BJ (cell line): ENCODE measurements at places on chromosomes 6 and 20. TPM values are rescaled to one million over a fixed set of nuclear protein-coding genes. Genes with fewer than 3 reads are reported as not detected.

DNA sequence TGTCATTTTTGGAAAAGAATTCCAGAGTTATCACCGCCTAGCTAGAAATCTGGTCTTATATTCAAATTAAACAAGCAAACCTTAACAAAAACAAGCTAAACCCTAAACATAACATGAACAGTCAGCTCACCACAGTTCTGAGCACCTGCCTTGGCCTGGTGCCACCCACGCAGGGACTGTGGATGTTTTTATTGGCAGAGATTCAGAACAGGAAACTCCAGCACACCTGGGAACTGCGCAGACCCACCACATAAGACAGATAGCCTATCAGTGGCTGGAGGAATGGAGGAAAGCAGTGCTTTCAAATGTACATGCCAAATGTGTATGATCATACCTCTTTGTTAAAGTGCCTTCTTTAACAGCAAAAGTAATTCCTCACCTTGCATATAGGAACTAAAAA, 8.9 kb downstream of the SLC16A10 start:
- no peak for DNase-seq

GRCh38 chr20:15673206-15673605, 900.0 kb downstream of the KIF16B start:
- DNase-seq, result peak; percentile 91

PLAGL2 gene
- polyA plus RNA-seq, result 3.1 and 3.5 TPM in 2 replicates

DNA sequence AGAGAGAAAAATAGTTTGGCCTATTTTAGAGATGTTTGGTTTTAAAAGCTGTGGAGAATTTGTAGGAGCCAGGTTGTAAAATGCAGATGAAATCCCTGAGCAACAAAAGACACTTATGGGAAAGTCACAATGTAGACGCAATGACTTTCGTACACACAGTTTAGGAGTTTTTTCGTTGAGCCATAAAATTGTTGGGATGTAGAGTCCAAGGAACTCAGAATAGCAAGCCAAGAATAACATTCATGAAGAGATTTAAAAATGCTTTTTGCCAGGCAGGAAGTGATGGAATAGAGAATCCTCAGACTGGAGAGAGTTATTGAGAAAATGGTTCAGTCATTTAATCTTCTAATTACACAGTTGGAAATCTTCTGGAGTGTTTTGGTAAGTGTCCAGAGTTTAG, 11.5 kb upstream of the PROKR2 start:
- DNase-seq, result no peak

- DNase-seq, result no peak
Measured at GRCh38 chr6:169534039-169534421, 167.8 kb downstream of the WDR27 start.

TRIM10 gene
- not detected in 2 replicates for polyA plus RNA-seq

GRCh38 chr6:156583083-156583482, 194.1 kb upstream of the ARID1B start:
- DNase-seq, result no peak

TMEM170B gene
- 0.23 and 0.50 TPM in 2 replicates for polyA plus RNA-seq

DNA sequence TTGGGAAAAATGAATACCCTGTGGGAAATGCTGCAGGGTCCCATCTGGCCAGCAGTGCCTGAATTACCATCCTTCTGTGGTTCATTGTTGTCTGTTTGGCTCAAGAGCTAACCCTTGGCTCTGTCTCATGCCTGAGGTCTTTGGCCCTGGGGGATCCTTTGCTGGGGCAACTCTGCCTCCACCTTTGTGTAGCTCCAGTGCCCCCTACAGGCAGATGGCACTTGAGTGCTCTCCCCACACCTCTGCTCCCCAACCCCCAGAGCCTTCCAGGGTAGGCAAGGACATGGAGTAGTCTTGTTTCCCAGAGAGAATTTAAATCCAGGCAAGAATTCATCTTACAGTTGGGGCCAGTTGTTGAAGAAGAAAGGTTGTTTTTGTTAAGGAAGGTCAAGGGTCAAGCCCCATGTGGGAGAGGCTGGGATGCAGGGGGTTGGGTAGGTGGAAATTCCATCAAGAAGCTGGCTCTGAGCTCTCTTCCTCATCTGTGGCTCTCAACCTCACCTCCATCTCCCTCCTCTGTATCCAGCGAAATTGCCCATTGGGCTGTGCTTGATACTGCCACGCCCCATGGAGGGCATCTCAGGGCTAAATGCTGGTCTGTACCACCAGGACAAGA, 44.2 kb downstream of the ZNF831 start:
- DNase-seq, result no peak

- no peak for DNase-seq
Measured at GRCh38 chr6:122833021-122833491, 44.0 kb downstream of the SMPDL3A start.

DNA sequence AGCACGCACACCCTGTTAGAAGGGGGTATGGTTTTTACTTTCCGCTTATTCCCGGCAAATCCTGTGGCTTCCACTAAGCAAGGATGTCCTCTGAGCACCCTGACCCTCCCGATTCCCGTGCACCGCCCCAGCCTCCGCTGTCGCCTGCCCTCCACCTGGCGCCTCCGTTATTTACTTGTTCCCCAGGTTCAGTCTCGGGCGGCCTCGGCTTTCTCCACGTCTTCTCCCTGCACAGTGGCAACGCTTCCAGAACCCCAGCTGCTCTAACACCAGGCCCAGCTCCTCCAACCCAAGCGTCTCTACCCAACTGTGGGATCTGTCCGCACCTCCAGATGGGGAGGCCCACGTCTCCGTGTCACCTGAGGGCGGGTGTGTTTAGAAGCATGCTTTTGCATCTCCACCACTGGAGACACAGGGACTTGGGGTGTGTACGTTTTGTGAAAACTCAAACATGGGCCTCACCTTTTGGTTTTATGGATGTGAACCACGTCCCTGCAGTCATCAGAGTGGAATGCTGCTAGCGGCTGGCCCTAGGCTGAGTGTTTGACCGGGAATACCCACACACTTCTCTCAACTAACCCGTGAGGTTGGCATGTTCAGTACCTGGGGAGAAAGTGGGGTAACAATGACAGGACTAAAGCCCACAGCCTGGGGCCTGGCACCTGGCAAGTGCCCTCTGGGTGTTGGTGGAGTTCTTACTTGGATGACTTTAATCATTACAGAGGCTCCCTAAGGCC, 79.9 kb downstream of the THBS2 start:
- DNase-seq, result no peak

DNA sequence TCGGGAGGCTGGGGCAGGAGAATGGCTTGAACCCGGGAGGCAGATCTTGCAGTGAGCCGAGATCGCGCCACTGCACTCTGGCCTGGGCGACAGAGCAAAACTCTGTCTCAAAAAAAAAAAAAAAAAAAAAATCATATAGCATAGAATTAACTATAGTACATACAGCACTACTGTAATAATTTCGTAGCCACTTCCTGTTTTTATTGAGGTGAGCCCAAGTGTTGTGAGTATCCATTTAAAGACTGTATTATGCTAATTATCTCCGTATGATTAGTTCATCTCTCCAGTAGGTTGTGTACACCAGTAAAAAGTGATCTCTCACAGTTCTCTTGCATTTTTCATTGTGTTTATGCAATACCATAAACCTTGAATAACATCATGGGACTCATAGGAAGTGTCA, 70.6 kb downstream of the IYD start:
- DNase-seq, result no peak

DNA sequence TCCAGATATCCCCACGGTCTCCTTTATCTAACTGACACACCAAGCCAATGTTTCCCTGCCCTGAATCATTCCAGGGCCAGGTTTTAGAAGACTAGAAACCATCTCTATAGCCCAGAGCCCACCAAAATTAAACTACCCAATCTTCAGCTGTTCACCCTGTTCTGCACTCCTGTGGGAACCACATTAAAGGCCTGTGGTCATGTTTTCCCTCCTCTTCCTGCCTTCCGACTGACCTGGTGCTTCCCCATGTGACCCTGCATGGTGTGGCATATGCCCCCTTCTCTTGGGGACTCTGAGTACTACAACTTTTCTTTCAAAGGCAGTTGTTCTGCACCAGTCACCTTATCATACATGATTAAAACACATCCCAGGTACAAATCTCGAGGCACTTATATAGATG, 155.0 kb downstream of the TMEM200A start:
- DNase-seq, result no peak

- no peak for DNase-seq
Measured at GRCh38 chr6:95572098-95572497, 5.2 kb upstream of the MANEA start.

HLA-DQA1 gene
- not detected in 2 replicates for polyA plus RNA-seq

GRCh38 chr6:12967686-12968085, 251.1 kb downstream of the PHACTR1 start:
- DNase-seq, result peak; percentile 66

- no peak for DNase-seq
Measured at GRCh38 chr6:96089173-96089572, 73.4 kb downstream of the FUT9 start.

DNA sequence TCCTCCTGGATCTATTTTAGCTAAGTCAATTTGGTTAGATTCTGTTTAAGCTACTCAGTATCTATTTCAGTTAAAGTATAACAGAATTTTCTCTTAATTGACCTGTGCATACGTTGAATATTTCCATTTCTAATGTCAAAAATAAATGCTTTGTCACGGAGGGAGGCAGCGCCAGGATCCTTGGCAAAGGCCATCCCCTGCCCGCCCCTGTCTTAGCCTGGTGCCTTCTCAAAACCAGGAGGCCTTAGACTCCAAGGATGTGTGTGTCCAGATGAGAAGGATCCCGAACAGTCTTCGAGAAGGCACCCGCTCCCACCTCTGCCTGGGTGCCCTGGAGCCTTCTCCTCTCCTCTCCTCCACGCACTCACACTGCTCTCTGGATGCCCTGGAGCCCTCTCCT, 22.4 kb downstream of the TCFL5 start:
- DNase-seq, result no peak

DNA sequence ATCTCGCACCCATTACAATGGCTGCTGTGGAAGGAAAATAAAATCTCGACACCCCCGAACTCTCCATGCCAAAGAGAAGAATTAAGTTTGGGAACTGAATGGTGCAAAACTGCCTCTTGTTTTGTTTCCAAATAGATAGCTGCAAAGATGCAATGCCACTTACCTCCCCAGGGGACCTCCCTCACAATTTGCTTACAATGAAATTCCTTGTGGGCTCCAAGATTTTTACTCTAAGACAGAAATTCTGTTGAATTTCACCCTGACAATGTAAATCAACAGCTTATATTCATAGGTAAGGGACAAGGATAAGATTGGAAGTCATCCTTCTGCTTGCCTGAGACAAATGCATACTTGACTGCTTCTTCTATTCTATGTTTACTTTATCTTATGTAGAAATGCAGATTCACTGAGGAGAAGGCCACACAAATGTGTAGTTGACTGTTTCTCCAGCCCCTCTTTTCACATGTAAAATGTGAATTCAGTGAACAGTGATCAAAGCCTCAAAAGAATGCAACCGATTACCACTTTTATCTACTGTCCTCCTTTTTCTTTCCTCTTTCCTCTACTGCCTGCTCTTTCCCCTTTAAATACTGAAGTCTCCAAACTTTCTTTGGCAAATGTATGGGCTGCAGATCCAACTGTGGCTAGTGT, 36.6 kb downstream of the ADGRF4 start:
- no peak for DNase-seq

DNA sequence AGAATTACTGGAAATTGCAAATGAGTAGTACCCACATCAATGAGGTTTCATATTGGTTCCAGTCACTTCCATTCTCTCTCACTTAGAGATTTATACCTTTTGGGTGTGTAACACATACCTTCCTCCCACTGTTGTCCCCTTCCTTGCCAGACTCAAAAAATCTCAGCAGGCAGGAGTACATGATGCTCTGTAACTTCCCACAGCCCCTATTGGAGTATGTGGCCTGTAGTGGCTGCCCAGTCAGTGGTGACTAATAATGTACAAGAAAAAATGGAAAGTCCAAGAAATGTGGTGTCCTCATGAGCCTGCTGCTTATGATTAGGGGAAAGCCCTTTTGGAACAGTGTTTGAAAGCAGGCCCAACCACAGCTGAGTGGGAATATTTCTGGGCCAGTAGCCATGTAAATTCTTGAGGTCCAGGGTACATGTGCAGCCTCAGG, 312.0 kb downstream of the ZFAND3 start:
- DNase-seq, result peak; percentile 94

DNA sequence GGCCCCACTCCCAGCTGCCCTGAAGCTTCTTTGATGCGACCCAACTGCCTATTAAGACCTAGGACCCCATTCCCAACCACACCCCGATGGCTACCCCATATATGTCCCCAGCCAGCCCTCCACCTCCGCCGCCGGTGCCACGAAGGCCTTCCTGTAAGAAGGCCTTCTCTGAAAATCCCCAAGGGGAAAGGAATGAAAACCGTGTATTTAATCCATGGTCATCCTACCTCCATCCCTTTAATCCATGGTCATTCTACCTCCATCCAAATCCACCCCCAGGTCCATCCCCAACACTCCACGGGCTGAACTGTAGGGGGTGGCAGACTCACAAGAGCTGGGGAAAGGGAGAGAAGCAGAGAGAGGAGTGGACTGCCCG, 545 bp upstream of the VSX1 start:
- no peak for DNase-seq

DNA sequence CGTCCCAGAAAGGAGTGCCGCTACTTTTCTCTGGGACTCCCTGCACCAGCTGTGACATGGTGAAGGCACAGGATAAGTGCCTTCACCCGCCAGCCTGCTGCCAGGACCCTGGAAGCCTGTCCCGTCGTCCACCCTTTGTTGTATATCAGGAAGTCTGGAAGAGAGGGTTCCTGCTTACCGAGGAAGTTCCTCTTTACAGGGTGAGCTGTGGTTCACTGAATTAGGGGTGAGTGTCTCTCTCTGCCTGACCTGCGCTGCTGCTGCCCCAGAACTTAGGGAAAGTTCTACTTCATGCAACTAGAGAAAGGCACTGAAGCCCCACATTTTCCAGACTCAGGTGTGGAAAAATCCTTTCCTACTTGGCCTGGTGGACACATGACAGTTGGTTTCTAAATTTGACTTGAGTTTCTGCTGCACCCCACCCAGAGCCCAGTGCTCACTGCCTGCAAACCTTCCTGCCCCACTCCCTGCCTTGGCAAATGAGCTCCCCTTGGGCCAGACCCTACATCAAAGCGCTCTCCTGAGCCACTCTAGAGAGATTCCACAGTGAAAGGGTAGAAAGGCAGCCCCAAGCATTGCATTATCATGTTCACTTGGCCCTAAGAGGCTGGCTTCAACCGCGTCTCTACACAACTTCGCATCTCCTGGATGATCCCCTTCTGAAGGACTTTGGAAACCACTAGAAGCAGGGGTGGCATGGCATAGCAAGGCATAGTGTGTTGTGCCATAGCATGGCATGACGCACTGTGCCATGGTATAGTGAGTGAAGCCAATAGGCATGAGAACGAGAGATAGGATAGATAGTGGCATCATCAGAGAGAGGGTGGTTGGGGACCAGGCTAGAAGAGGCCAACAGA, 215.8 kb upstream of the CDYL start:
- DNase-seq, result no peak

GRCh38 chr20:51739722-51740249, 28.4 kb downstream of the ATP9A start:
- DNase-seq, result no peak

DNA sequence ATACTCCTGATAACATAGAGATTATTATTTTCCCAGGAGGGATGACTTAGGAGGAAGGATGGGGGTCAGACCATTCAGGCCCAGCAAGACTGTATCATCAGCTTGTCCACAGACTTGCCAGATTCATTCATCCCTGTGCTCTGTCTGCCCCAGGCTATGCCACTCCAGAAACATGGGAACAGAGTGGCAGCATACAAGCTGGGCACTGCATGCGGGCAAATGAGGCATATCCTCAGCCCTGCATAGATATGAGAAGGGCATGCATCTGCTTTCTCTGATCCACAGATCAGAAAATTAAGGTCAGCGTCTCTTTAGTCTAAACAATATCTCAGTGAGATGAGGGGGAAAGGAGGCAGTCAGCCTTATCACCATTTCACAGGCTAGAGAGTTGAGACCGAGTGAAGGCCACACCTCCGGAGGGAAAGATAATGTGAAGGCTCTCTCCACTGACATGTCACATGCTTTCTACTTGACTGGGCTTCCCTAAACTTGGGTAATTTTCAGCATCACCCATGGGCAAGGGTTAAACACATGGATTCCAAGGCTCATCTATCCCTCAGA, 140.5 kb downstream of the TFAP2B start:
- DNase-seq, result no peak
